ENCODE measurements at places on chromosomes 2 and 18.
A peak's percentile ranks its signal among the peaks of the same experiment; 100 is the strongest.

- DNase-seq, result no peak
These were observed 468.2 kb upstream of the ST6GAL2 start for GRCh38 chr2:107354175-107354574.

- DNase-seq, result no peak
These were observed 1349.2 kb downstream of the DSC3 start for GRCh38 chr18:29693334-29693733.

DNA sequence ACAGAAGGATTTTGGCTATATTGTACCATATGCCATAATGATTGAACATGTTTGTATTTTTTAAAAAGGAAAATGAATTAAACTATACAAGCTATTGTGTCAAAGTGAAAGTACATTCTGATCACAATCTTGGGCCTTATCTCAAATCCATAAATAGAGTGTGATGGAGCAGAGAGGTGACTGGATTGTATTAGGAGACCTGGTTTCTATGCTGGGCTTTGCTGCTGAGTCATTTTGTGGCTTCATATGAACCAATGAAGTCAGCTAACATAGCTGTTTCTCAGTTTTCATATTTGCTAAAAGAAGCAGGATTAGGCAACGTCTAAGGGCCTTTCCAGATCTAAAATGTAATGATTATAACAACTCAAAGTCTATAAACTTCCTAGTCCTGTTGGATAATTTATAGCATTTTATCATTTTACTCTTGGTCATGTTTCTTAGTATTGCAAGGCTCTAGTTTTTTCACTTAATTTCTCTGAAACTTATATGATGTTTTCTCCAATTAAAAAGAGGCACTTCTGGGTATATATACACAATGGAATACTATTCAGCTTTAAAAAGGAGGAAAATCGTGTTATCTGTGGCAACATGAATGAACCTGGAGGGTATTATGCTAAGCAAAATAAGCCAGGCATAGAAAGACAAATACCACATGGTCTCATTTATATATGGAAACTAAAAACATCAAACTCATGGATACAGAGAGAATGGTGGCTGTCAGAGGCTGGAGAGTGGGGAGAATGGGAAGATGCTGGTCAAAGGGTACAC, 112.3 kb downstream of the MEP1B start:
- no peak for DNase-seq

- DNase-seq, result no peak
These were observed 40.9 kb upstream of the C1D start for GRCh38 chr2:68103709-68104055.

GRCh38 chr2:70984228-70984575, 5.8 kb downstream of the ANKRD53 start:
- DNase-seq, result no peak

DNA sequence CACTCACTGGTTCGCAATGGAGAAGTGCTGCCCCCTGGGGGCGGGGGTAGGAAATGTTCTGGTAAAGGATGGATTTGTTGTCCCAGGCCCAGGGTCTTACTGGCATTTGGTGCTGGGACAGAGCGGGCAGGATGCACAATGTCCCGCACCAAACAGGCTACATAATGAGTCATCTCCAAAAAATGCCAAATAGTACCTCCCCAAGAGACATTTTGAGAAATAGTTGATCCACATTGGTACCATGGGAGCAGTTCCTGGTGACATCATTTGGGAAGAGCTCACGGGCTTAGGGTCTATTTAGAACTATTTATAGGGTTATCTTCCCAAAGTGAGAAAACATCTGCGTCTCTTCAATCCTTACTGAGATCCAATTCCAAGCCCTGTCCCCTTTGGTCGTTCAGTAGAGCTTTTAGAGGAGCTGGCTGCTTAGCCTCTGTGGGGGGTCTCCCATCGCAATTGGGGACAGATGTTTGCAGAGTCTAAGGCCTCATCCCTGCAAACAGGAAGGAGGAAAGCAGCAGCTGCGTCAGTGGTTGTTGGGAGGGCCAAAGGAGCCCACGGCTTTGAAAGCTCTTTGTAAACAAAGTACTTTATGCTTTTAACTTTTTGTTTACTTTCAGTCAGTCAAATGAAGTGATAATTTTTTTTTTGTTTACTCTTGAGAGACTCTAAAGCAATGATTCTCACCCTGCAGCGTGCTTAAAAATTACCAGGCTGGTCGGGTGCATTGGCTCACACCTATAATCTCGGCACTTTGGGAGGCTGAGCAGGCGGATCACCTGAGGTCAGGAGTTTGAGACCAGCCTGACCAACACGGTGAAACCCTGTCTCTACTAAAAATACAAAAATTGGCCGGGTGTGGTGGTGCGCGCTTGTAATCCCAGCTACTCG, 49.3 kb downstream of the GREB1 start:
- peak; percentile 19 for DNase-seq

- DNase-seq, result no peak
These were observed 159.1 kb upstream of the CREB1 start for GRCh38 chr2:207370646-207371045.

DNA sequence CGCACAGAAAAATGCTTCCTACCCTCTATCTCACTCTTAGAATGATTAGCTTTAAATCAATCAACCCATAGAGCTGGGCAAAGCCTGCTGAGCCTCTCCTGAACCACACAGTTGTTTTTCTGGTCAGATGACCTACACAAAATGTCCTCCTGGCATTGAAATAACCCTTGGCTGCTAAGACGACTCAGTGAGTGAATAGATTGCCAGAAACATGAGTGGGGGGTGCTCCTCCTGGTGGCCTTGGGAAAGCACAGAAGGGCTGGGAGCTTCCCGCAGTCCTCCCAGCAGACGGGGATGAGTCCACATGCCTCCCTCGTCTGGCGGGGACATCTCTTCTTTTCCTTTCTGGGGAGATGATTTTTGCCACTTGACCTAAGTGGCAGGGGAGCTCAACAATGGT, 14.9 kb downstream of the MAL start:
- DNase-seq, result no peak

GRCh38 chr18:506264-506663, 5.8 kb upstream of the COLEC12 start:
- no peak for DNase-seq

- DNase-seq, result no peak
These were observed 86.7 kb downstream of the ACAA2 start for GRCh38 chr18:49726675-49726963.

DNA sequence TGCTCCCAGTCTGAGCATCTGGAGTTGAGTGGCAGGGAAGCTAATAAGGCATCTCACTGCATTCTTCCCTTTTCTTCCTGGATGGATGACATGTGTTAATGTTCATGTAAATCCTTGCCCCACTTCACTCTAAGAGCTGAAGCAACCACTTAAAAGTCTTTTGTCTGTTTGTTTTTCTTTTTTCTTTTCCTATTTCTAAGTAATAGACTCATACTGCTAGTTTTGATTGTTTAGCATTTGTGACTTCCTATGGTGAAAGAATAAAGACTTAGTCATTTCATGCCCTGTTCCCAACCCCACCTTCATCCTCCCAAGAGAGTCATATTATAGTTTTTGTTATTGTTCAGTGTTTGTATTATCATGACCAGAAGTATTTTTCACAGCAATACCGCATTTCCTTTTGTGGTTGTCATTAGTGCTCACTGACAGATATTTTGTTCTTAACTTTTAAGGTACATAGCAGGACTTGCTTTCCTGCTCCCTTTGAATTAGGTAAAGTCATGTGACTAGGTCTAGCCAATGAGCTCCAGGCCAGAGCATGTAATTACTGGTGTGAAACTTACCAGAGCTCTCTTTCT, 18.1 kb upstream of the SPP2 start:
- no peak for DNase-seq

GRCh38 chr2:223081789-223082188, 29.8 kb downstream of the KCNE4 start:
- no peak for DNase-seq

DNA sequence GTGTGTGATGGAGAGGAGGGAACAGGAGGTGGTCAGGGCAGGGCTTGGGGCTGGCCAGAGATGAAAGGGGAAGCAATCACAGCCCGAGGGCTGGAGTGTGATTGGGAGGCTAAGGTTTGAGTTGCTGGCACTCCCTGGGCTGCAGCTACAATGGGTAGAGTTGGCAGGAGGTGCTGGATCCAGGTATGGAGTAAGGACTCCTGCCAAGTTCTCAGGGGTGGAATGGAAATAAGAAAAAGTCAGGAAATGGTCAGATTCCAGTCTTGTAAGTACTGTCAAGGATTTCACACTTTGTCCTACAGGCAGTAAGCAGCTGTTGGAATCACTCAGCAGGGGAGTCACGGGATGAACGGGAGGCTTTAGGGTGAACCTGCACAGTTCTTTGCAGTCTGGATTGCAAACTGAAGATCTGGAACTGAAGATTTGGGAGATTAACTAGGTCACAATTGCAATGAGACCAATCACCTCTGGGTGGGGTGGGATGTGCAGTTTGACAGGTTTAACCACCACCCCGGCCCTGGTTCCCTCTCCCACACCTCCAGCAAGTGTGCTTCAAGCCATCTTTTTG, 10.9 kb upstream of the INPP5D start:
- DNase-seq, result no peak

DNA sequence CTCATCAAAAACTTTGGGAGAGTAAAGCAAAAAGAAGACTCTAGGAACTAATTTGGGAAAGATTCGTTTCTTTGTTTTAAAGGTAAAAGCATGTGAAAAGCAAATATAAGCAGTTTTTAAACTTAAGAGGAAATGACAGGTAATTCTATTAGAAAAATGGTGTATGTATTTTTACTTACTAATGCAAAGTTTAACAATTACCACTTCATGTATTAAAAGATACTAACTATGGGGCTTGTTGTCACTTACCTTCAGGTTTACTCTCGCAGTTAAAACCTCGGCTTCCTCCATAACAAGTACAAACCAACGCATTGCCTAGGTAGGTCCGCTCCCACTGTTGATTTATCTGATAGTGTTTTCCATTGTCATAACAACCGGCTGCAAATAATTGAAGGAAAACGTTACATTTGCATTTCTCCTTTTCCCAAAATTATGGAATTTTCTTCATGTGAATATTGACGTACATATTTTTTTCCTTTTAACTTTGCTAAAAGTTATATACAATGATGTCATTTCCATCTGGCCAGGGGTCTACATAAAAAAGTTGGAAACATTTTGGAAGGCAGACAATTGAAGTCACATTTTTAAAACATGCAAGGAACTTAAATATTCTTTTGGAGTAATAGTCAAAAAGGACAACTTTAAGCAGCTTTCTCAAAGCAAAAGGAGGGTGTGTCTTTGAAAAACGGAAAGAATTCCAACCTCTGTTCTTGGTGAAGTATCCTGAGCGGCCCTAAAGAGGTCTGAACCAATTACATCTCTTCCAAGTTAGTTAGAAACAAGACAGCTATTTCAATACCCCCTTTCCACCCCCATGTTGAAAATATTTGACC, 1.2 kb downstream of the FN1 start:
- DNase-seq, result no peak

All from activated gamma-delta T cell treated with anti-CD3 and anti-CD28 coated beads, Interleukin-2, amount 50 U/mL, for 16 hours (primary cell).